ENCODE measurements at places on chromosomes 2 and 18. TPM values are rescaled to one million over a fixed set of nuclear protein-coding genes. Genes with fewer than 3 reads are reported as not detected.

Gene STK25
- total RNA-seq: 76.7 TPM

Gene CCDC121
- total RNA-seq: 4.6 TPM

Gene ALK
- not detected for total RNA-seq

Gene ST3GAL5
- 39.5 TPM for total RNA-seq

Gene DSG4
- total RNA-seq: not detected

Gene C2orf81
- 2.2 TPM for total RNA-seq

Gene SKA1
- total RNA-seq: 12.4 TPM

Gene AGAP1
- 15.0 TPM for total RNA-seq
